HEK293T (cell line): ENCODE measurements at places on chromosomes 16 and 17.

DNA sequence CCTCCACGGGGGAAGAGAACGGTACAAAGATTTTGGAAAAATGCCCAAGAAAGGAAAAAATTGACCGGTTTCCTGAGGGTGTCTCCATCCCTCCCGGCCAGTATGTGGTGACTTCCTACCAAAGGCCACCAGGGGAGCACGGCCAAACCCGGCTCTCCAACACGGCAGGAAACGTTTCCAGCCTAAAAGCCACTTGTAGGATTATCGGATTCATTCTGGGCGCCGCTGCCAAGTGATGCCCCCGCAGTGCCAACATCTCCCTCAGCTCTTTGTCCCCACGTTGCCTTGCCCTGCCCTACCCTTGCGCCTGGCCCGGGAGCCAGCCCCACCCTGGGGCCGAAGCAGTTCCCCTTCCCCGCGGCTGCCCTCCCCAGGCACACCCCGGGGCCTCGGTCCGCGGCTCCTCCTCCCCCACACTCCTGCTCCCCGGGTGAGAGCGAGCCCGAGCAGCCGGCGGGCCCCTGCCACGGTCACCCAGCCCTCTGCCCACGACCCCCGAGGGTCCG lies 688 bp downstream of the CRK start:
- peak; percentile 71 for DNase-seq

- DNase-seq = no peak
Observed at GRCh38 chr17:66604376-66604775, 230.5 kb upstream of the CACNG5 start.

DNA sequence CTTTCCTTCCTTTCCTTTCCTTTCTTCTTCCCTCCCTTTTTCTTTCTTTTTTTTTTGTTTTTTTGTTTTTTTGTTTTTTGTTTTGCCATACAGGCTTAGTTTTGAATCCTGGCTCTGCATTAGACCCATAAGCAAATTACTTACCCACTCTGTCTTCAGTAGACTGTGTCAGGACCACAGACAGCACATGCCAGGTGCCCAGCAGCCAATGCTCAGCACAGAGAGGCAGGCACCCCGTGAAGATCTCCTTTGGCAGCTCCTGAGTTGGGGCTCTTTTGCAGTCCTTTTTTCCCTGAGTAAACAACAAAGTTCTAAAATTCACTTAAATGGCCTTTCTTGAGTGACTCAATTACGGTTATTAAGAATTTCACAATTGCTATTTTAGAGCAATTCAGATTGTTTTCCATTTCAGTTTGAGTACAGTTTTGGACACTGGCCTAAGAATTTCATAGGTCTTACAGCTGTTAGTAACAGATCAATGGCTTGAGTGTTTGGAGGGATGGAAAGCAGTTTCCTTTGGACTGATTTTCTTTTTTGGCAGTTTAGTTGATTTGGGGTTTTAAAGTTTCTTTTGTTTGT lies 26.2 kb upstream of the SLC5A11 start:
- DNase-seq = no peak

DNA sequence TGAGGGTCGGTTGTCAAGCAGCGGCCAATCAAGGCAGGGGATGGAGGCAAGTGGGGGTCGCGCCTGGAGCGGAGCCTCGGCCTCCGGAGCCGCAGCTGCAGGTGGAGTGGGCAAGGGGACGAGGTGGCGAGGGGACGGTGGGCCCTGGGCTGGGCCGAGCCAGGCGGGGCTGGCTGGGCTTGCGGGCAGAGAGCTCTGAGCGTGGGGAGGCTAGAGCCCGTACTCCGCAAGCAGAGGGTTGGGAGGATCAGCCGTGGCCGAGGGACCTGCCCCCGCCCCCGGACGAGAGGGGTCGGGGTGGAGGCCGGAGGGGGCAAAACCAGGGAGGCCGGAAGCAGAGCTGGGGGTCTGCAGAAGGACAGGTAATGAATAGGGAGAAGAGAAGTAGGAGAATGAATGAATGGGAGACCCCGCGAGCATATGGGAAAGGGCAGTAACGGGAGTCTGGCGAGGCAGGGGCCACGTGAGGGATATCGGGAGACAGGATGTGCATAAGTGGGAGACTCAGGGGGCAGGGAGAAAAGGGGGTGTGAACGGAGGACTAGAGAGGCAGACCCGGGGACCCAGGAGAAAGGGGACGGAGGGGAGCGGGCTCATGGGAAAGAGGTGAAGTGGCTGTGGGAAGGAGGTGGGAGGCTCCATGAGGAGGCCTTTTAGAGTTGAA lies at the start of gene KATNB1:
Gene KATNB1, plus strand, starts transcription at position 16 of the 664 bp plus-strand sequence. CDS start 1,474 bp downstream, outside the sequence.
- DNase-seq = no peak

DNA sequence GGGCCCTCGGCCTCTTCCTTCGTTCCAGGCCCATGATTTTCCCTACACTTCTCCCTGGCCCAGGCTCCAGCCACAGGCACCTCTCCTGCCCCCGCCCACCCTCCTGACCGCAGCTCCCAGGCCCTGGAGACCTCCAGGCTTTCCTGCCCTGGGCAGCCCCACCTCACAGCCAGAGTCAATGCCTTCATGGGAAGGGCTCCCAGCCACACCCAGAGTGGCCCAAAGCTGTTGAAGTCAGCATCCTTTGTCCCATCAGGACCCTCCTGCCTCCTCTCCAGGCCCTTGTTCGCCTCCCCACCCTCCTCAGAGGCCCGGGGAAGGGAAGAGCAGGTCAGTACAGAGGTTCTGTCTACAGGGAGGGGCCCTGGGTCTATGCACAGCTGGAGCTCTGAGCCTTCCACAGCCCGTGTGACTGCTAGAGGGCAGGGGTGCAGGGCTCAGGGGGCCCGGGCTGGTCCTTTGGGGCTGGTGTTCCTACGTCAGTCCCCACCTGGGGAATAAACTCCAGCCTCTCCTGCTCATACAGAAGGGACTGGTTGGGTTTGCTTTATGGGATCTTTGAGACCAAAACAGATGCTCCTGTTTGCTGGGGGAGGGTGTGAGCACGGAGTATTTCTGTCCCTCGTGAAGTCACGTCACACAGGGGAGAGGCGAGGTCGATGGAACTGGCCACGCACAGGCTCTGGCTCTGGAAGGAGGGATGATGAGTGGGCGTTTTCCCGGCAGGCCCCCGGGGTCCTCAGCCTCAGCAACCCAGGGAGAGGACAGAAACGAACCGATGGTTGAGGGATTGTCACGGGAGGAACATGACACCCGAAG lies 20.3 kb downstream of the TRARG1 start:
- no peak for DNase-seq

DNA sequence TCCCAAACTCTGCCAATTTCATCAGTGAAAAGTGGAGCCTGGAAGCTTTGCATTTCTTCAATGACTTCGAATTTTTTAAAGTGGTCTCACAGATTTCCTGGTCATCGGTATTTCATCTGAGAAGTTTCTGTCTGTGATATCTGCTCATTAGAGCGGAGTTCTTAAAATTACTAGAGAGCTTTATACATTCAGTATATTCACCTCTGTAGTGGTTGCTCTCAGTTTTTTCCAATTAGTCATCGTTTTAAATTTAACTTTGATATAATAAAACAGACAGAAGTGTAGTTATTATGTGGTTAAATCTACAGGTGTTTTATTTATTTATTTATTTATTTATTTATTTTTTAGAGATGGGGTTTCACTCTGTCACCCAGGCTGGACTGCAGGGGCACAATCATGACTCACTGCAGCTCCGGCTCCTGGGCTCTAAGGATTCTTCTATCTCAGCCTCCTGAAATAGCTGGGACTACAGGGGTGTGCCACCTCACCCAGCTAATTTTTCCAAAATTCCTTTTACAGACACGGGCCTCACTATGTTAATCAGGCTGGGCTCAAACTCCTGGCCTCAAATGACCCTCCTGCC lies 16.0 kb downstream of the ARHGAP17 start:
- DNase-seq = no peak

- DNase-seq = no peak
Observed at GRCh38 chr17:82985973-82986372, 93.4 kb upstream of the METRNL start.

- no peak for DNase-seq
Observed at GRCh38 chr16:350203-350602, 2.3 kb downstream of the AXIN1 start.

DNA sequence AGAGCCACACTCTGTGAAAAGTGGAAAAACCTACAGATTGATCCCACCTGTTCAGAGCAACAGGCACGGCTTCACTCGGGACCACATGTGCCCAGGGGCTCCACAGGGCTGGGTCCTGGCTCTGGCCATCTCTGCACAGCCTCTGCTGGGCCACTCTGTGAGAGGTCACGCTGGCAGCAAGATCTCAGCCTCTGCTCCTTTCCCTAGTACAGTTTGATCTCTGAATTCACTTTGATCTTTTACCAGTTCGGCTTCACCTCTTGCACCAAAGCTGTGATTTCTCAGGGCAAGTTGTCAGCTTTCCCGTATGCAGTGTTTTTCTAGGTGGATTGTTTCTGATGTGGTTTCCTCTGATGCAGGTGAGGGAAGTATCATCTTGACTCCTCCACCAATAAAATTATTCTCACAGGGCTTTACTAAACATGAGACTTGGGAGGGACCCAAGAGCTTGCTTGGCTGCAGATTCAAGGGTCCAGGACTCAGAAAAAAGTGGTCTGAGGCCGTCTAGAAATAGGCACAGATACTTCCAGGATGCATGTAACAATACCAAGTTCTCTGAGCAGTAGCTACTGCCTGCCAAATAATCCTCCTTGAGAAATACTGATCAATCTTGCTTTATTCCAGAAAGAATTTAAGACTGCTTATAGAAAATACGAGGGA lies 24.0 kb upstream of the ALDH3A1 start:
- DNase-seq = no peak

DNA sequence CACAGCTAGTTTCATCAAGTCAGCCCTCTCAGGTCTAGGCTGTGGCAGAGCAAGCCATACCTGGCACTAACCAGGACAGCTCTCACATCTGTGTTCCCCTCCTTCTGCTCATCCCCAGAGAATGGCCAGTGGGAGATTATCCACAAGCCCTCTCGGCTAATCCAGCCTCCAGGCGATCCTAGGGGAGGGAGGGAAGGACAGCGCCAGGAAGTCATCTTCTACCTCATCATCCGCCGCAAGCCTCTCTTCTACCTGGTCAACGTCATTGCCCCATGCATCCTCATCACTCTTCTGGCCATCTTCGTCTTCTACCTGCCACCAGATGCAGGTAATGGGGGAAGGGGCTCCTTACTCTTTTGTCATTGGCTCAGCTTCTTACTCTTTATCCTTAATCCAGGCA lies 3.6 kb downstream of the CHRNB1 start:
- no peak for DNase-seq

- DNase-seq = no peak
Observed at GRCh38 chr17:15361151-15361550, 19.8 kb upstream of the TEKT3 start.

DNA sequence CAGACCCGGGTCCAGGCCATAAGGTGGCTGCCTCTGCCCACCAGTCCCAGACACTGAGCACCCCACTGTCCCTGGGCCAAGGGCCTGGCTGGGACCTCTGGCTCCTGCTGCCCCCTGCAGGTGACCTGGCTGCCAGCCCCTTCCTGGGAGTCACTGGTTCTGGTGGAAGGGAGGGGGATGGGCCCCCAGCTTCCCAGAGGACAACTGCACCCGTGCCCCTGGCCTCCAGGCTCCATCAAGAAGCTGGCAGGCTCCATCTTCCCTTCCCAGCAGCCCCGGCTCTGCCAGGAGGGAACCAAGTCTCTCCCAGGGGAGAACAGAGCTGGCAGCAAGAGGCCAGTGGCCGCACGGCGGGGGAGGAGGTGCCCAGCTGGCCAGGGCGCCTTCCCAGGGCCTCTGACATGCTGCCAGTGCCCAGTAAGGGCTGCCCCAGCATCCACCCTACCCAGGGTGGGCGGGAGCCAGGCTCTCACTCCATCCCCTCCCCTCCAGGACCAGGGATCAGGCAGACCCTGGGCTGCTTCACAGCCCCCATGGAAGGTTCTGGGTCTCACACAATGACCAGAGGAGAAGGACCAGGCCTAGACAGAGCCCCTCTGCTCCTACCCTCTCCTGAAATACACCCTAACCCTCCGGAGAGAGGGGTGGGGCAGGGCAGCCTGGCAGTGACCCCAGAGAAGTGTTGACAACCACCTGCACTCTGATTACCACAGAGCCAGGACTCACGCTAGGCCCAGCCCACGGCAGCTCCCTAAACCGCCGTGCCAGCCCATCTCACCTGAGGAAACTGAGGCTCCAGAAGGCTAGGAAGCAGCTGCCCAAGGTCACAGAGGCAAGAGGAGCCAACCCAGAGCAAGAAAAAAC lies 3.6 kb downstream of the CLUH start:
- peak; percentile 50 for DNase-seq

DNA sequence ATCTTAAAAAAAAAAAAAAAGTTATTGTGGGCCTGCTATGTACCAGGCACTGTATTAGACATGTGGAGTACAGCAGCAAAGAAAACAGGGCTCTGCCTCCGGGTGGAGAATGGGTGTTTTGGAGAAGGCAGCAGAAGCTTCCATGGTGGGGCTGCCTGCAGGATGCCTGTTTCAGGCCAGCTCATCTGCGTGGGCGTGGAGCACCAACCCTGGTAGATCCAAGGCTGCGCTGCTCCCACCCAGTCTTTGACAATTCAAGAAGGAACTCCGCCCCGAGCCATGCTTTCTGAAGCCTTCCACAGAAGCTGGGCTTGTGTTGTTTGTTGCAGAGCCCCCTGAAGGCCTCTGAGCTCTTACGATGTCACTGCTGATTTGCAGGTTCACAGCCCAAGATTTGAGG lies 23.2 kb upstream of the CACNG1 start:
- DNase-seq = no peak

DNA sequence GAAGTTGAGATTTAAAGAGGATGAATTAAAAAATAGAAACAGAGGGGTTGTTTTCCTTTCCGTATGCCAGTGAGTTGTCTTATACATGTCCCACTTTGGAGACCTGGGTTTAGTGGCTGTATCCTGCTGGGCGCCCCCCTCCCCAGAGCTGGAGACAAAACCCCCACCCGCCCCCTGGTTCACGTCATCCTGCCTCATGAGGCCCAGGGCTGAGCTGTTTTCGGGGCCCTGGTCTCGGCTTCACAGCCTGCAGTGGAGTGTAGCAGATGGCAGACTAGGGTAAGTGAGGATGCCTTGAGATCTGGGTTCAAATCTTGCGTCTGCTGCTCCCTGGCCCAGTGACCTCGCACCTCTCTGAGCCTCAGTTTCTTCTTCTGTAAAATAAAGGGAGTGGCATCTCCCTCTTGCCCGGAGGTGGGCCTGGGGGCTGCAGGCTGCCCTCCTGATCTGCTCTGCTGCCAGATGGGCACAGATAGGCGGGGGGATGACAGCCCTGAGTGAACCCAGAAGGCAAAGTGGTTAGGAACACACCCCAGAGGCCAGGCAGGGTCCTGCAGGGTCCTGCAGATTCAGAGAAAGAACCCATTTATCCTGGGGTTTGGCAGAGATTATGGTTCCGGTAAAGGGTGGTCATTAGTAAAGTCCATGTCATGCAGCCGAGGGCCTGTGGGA lies 45.1 kb downstream of the SOCS3 start:
- DNase-seq = no peak

GRCh38 chr16:13300066-13300840 lies 398.9 kb downstream of the SHISA9 start:
- DNase-seq = no peak

DNA sequence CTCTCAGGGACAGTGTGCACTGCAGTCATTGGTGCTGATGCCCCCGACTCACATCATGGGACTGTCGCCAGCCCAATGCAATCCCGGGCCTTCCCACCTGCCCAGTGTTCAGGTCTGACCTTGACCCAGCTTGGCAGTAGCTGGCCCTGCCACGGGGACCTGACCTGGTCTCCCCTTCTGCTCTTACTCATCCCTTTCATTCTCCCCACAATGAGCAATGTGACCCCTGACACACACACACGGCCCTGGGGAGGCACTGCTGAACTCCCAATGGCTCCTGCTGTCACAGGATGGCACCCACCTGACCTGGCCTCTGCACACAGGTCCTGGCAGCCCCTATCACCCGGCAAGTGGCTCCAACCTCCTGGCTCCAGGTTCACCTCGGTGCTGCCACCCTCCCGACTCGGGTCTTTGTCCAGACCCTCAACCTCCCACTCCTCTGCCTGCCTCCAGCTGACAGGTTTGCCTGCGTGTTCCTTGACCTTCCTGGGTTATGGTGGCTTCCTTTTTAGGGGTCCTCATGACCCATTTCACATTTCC lies 6.6 kb downstream of the CD300C start:
- no peak for DNase-seq
